Temporal lobe (tissue), 4 donors: ENCODE measurements at places on chromosomes 7 and 10. TPM values are rescaled to one million over a fixed set of nuclear protein-coding genes. Genes with fewer than 3 reads are reported as not detected.

The MYL7 gene
- total RNA-seq: 0.25 TPM

The FKBP9 gene
- total RNA-seq: 33.9 TPM

The TSPAN33 gene
- total RNA-seq: 3.9 TPM

The HHEX gene
- total RNA-seq: 2.0 TPM

The SPDYE2 gene
- total RNA-seq: not detected

The FRMD4A gene
- 92.9 TPM for total RNA-seq
